ENCODE measurements at places on chromosomes 1 and 21.

DNA sequence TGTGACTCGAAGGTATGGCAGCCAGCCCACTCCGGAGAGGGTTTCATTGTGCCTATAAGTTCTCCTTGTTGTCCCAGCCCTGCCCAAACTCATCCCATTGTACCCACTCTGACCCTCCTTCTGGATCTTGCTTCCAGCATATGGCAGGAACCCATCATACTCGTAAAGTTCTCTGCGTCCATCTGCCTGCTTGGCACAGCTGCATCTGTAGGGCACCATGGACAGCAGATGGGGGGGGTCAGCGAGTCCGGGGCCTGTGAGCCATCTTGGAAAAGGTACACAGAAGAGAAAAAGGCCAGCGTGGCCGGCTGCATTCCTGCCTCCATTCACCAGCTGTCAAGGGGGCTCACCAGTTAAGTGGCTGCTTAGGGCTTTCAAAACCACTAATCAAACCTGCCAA lies 94.9 kb upstream of the IGSF21 start:
- DNase-seq, result no peak

DNA sequence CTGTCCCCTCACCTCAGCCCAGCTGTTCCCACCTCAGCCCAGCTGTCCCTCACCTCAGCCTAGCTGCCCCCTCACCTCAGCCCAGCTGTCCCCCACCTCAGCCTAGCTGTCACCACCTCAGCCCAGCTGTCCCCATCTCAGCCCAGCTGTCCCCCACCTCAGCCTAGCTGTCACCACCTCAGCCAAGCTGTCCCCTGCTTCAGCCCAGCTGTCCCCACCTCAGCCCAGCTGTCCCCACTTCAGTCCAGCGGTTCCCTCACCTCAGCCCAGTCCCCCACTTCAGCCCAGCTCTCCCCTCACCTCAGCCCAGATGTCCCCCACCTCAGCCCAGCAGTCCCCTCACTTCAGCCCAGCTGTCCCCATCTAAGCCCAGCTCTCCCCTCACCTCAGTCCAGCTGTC lies 88.4 kb upstream of the CSF3R start:
- no peak for DNase-seq

GRCh38 chr1:183424691-183425090 lies 6.5 kb upstream of the NMNAT2 start:
- DNase-seq, result no peak

- no peak for DNase-seq
These were observed 46.0 kb upstream of the SLC19A1 start for GRCh38 chr21:45588086-45588825.

DNA sequence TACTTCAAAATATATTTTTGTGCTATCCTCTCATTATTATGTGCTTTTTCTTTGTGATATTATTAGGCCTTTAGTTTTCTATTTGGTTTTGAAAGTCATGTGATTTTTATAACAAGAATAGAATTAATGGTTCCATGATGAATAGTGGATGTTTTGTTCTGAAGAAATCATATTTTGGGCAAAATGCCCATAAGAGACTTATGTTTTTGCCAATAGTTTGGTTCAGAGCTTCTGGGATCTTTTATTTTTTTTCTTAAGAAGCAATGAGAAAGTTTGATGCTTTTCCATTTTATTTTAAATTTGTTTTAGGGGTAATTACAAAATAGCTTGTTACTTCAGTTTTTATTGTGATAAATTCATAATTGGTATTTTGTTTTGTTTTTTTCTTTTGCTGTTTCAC lies 49.8 kb downstream of the LYPLAL1 start:
- DNase-seq, result no peak

- no peak for DNase-seq
These were observed 68.6 kb upstream of the ERRFI1 start for GRCh38 chr1:8094481-8095241.

DNA sequence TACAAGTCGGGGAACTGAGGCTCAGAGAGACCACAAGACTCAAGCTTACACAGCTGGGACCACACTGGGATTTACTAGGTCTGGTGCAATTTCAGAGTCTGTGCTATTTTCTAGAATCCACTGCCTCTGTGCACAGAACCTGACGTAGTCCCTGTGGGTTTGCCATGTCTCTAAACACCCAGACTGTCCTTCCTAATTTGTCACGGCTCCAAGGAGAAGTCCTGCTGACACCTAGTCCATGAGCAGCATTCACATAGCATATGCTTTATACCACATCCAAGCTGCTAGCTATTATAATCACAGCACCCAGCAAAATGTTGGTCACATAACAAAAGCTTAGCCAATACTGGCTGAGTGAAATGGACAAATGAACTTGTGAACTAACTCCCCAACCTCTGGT lies 79.0 kb upstream of the HMGB4 start:
- DNase-seq, result no peak

DNA sequence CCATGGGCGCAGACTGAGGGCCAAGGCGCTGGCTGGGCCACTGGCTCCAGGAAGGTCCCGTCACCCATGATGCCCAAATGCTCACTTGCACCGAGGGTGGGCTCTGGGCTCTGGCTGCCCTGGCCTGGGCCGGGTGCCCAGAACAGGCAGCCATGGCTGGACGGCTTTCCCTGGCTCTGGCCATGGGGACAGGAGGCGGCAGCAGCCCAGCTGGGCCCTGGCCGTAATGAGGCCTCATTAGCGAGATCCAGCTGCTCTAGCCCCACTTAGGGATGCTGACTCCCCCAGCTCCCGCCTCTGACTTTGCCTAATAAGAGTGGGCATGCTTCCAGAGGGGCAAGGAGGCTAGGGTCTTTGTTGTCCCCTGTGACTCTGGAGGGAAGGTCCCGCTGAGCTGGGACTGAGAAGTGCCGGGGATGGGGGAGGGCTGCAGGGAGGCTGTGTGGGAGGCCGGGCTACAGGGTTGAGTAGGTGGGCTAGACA lies 11.8 kb downstream of the SLC6A9 start:
- DNase-seq, result no peak

DNA sequence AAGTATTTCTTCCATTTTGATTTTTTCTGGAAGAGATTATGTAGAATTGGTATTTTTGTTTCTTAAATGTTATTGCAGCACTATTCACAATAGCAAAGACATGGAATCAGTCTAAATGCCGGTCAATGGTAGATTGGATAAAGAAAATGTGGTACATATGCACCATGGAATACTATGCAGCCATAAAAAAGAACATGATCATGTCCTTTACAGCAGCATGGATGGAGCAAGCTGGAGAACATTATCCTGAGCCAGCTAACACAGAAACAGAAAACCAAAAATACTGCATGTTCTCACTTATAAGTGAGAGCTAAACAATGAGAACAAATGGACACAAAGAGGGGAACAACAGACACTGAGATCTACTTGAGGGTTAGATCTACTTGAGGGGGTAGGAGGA lies 5.4 kb downstream of the FGGY start:
- no peak for DNase-seq

- DNase-seq, result no peak
These were observed 40.6 kb upstream of the LBR start for GRCh38 chr1:225468270-225469020.

GRCh38 chr1:30885570-30886522 lies 22.7 kb downstream of the SDC3 start:
- DNase-seq, result no peak

DNA sequence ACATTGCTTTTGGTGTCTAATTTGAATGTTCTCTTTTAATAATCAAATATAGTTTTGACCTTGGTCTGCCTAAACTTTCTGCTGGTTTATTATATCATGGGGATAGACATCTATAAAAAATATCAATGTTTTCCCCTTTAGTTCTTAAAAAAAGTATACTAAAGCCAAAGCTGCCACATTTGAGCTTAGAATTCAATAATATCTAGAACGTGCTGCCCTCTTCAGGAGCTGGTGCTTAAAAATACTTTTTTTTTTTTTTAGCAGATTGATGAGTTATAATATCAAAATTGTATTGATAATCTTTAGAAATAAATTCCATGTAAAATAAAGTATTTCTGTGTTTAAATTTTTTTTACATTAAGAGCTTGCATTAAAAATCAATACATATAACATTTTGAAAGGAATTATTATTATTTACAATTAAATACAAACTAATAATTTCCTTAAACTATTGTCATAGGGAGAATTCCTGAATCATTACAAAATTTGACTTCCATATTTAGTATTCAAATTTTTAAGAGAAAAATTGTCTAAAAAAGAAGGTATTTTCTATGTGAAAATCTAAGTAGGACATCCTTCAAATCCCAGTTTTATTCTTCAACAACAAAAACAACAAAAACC lies 40.1 kb upstream of the ADGRL2 start:
- DNase-seq, result no peak

DNA sequence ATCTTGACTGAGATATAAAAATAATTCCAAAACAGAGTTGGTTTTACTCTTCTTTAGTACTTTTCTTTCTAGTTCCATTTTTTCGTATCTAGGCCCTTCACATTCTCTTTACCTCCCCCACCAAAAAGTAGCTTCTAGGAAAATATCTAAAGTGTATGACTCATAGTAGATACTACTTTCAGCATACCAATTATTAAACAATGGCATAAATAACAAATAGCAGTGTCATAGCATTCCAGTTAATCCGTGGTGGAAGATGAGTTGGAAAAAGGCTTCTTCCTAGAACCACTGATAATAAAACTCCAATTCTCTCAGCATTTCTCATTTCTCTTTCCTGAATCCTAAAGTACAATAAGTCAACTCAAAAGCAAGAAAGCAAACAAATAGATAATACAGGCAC lies 859.0 kb upstream of the B3GALT2 start:
- no peak for DNase-seq

DNA sequence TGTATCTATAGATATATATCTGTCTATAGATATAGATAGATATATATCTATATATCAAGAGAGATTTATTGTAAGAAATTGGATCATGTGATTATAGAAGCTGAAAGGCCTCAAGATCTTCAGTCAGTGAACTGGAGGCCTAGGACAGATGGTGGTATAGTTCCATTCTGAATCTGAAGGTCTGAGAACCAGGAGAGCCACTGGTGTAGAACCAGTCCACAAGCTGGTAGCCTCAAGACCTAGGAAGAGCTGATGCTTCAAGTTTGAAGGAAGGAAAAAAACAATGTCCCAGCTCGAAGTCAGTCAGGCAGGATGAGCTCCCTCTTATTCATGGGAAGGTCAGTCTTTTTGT lies 213.2 kb upstream of the JUN start:
- DNase-seq, result no peak

DNA sequence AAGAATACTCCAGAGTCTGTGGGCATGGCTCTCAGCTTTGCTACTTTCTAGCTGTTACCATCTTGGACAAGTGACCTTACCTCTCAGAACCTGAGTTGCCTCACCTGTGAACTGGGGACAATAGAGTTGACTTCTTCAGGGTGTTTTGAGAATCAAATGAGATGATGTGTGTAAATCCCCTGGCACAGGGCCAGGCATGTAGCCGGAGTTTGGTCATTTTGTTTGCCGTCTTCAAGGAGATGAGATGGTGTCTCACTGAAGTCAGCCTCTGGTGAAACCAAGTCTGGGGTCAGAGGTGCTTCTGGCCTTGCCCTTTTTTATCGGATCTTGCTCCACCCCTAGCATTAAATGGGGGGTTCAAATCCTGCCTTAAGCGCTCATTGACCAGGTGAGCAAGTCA lies 149.2 kb upstream of the TMEM51 start:
- no peak for DNase-seq

DNA sequence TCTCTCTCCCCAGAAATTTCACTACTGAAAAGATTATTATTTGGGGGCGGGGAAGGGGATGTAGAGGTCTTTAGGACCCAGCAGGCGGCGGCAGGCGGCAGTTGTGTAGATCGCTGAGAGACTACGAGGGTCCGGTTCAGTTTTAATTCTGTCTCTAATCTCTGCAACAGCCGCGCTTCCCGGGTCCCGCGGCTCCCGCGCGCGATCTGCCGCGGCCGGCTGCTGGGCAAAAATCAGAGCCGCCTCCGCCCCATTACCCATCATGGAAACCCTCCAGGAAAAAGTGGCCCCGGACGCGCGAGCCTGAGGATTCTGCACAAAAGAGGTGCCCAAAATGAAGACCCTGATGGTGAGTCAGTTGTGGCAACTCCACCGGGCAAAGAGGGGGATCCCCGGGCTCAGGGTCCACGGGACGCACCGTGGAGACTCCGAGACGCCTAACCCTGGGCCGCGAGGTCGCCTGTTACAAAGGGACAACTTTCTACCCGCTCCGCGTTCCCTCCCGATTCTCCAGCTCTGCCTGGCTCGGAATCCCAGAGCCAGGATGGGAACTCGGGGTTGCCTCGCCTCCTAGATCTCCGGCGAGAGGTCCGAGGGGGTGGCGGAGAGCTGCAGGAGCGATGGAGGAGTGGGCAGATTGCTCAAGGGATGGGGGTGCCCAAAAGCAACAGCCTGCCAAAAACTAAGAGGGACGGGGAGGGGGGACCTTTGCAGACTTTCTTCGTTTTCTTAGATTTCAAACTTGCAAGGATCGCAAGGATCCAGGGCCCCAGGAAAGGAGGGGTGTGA lies at the start of gene ST6GALNAC5:
TSS of gene ST6GALNAC5 (plus strand) at position 139 of the 789 bp plus-strand sequence.
- DNase-seq, result no peak

- no peak for DNase-seq
These were observed 33.4 kb upstream of the RNPC3 start for GRCh38 chr1:103492003-103492625.

All from activated naive CD4-positive, alpha-beta T cell treated with anti-CD3 and anti-CD28 coated beads, Interleukin-2, amount 50 U/mL, for 72 hours (primary cell).